Stimulated activated CD8-positive, alpha-beta memory T cell treated with anti-CD3 and anti-CD28 coated beads, Interleukin-4, amount 100 ng/mL, for 1 hour (primary cell): ENCODE measurements at places on chromosomes 12 and 14.

- no peak for DNase-seq
Measured at GRCh38 chr12:53589423-53589822, 36.8 kb downstream of the ATF7 start.

GRCh38 chr14:65470404-65470880 lies 57.9 kb downstream of the FUT8 start:
- no peak for DNase-seq

- no peak for DNase-seq
Measured at GRCh38 chr12:122979908-122980182, 636 bp upstream of the ARL6IP4 start.

DNA sequence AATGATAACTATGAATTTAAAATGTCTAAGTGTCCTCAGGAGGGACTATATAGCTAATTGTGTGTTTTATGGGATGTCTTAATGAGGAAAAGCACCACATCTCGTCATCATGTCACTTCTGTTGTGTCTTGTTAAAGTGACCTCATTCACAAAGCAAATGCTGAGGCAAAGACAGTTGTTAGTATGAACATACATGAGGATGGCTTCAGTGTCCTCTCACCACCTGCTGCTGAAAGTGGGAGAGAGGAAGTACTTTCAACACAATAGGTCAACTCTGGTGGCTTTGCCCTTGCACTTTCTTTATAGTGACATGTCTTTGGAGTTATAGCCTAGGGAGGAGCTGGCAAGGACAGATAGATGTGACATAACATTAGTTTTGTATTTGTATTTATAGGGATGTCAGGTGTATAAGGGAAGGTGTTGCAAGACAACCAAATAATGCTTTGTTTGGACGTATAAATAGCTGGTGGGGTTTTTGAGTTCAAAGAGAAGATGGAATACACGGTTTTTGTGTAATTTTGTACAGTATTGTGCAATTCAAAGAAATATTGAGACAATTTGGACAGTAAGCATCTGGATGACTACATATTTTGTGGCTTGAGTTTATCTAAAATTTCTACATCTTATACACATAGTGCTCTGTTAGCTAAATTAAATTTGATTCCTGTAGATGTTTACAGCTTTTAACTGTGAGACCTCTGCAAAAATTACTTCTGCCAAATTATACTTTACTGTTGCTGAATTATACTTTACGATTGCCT lies 131.7 kb upstream of the ATP2B1 start:
- DNase-seq, result no peak

DNA sequence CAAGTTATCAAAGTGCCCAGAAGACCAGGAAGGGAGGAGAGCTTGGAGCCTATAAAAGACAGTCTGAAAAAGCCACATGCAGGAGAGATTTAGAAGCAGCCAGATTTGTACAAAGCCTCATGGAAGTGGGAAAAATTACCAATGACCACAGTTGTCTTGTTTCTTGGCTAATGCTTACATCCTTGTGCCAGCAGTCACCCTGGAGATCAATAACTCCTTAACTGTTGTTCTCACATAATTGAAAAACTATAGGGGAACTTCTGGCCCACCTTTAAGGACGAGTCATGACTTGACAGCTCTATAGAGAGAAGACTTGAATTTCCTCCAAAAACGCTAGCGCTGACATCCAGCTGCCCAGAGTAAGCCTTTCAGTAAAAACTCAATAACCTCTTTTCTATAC lies 313.1 kb downstream of the GALC start:
- no peak for DNase-seq

DNA sequence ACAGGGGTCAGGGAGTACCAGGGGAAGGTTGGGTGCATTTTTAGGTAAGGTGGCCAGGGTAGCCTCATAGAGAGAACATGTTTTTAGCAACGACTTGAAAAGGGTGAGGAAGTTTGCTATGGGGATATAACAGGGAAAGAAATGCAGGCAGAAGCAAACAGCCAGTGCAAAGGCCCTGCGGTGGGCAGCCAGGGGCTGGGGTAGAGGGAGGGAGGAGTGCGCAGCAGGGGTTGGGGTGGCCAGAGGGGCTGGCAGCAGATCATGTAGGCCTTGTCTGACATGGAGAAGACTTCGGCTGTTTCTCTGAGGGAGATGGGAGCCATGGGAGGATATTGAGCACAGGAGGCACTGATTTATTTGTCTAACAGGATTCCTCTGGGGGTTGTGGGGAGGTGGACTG lies 242.5 kb downstream of the RBM19 start:
- DNase-seq, result no peak

GRCh38 chr12:25459541-25459951 lies 93.5 kb downstream of the LMNTD1 start:
- no peak for DNase-seq

DNA sequence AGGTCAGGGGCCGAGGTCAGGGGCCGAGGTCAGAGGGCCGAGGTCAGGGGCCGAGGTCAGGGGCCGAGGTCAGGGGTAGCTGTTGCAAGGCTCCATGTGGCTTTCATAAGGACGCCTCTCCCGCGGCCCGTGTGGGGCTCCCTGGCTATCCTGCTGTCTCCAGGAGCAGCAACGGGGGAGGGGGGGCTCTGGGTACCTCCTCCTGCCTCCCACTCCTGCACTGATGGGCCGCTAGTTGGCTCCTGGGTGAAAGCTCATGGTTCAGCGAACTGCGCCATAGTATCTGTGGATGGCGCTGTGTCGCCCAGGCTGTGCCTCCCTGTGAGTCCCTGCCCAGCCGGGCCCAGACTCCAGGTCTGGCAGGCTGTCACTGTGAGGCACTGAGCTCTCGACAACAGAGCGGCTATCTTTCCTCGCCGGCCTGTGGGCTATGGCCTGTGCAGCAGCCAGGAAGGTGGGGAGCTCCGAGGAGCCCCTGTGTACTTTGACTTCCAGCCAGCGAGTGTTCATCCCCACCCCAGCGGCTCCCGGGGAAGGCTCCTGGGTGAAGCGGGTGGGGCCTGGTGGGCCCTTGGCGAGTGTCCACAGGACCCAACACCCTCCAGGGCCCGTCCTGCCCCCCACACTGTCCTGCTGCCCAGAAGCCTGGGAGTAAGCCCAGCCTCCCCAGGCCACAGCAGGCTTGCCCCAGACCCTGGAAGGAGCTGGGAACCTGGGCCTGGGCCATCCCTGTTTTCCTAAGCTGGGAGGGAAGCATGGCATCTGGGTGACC lies 8.1 kb downstream of the RFLNA start:
- DNase-seq, result no peak

- no peak for DNase-seq
Measured at GRCh38 chr14:100416921-100417860, 94.1 kb downstream of the SLC25A47 start.
